ENCODE measurements at places on chromosomes 12 and 14.

GRCh38 chr12:80590085-80590484 lies 117.3 kb upstream of the MYF6 start:
- DNase-seq = no peak

DNA sequence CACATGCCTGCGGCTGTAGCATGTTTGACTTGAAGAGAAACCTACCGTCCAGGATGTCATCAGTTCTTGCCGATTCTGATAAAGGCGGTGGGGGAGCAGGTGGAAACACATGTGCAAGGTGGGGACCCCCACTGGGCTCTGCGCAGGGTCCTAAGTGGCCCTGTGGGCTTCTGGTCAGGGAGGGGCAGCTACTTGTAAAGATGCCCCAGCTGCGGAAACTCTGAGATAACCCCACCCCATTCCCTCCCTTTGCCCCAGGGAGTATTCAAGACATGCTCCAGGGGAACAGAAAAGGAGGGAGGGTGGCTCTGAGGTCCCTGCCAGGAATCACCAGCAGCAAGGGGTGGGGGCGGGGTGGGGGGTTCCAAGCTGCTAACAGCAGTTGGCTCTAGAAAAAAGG lies 67.6 kb downstream of the PIWIL1 start:
- DNase-seq = no peak

DNA sequence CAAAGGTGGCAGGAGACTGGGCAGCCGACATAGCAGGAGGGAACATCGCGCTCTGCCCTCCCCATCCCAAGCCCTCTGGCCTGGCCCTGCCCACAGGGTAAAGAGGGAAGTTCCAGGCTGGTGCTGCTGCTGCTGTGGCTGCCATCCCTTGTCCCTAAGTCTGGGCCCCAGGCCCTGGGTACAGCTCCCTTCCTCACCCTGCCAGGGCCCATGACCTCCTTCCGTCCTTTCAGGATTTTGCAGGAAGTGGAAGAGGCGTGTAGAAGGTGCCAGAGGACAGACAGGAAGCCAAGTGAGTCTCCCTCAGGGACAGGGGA lies 14.7 kb upstream of the NCOR2 start:
- DNase-seq = no peak

- no peak for DNase-seq
Observed at GRCh38 chr12:26212396-26212795, 17.0 kb downstream of the SSPN start.

- no peak for DNase-seq
Observed at GRCh38 chr14:55332654-55333570, 61.7 kb downstream of the FBXO34 start.
